Naive thymus-derived CD4-positive, alpha-beta T cell (primary cell): ENCODE measurements at places on chromosomes 12 and 14.

DNA sequence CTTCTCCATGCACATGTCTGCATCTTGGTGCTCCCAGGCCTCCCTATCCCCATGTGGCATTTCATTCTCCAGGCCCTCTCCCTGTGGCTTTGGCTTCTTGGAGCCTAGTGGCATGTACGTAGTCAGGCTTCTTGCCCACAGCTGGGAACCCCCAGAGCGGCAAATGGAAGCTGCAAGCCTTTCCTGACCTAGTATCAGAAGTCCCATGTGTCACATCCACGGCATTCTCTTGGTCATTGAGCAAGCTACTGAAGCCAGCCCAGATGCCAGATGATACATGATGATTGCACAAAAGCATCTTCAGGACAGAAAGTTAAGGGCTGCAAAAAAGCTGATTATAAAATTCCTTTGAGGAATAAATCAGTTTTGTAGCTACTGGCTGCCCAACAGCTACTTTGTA, 154.9 kb downstream of the PELI2 start:
- DNase-seq: no peak

- no peak for DNase-seq
Measured at GRCh38 chr14:95577067-95577800, 42.4 kb downstream of the GLRX5 start.

DNA sequence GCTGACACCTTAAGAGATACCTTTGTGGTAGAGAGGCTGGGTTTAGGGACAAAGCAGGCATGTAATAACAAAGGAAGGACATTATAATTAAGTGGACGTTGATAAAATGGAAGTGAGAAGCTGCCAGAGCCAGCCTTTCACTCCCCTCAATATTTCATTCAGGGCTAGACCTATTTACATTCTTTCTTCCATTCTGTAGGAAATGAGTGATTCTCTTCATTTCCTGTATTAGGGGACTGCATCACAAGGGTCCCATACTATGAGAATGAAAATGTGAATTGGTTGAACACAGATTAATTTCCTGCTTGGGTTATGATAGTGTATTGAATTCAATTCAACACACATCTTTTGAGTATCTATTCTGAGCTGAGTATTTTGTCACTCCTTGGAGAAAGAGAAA, 143.0 kb downstream of the OTOGL start:
- no peak for DNase-seq

- DNase-seq: no peak
Measured at GRCh38 chr12:31506515-31507306, 84.2 kb downstream of the DENND5B start.

- DNase-seq: no peak
Measured at GRCh38 chr14:22767323-22767589, 768 bp downstream of the OXA1L start.

GRCh38 chr12:27293463-27293862, 39.2 kb upstream of the BMAL2 start:
- DNase-seq: no peak

- DNase-seq: no peak
Measured at GRCh38 chr14:93317875-93318807, 14.7 kb downstream of the BTBD7 start.

DNA sequence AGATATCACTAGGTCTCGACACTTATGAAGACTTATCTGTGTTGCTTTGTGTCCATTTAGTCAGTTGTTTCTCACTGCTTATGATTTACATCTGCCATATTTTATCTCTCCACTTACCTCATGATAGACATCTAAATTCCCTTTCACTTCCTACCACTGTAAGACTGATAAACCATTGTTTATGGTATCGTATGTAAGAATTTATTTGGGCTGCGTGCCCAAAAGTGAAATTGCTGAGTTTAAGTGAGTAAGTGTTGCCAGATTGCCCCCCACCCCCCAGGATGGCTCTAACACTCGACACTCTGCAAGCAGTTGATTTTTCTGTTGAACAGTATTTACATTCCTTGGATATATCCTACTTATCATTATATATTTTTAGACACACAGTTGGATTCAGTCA, 69.9 kb upstream of the MON2 start:
- DNase-seq: no peak

- no peak for DNase-seq
Measured at GRCh38 chr12:47562201-47562600, 143.6 kb downstream of the RPAP3 start.

GRCh38 chr12:69389831-69390230, 30.3 kb downstream of the YEATS4 start:
- DNase-seq: no peak

GRCh38 chr12:88393017-88393767, 187.1 kb downstream of the KITLG start:
- DNase-seq: no peak

DNA sequence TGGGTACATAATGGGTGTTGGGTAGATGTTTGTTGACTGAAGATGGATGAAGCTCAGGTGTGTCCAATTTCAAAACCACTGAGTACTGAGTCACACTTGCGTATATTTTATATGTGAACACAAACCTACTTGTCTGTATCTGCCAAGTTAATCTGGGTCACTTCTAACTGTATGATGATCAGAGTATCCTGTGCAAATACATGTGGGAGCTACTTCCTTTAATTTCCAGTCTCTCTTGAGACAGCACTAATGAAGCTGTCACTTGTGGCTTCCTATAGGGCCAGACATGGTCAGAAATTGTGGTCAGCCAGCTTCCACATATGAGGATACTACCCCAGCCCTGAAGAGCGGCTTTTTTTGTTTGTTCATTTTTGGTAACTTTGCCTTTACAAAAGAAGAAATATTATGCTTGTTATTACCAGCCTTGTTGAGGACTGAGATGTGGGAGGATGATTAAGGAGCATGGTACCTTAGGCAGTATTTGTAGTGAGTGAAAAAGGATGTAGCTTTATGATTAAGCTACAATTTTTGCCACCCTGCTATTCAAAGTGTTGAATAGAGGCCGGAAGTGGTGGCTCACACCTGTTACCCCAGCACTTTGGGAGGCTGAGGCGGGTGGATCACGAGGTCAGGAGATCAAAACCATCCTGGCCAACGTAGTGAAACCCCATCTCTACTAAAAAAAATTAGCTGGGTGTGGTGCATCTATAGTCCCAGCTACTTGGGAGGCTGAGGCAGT, 32.4 kb downstream of the PLXNC1 start:
- no peak for DNase-seq

DNA sequence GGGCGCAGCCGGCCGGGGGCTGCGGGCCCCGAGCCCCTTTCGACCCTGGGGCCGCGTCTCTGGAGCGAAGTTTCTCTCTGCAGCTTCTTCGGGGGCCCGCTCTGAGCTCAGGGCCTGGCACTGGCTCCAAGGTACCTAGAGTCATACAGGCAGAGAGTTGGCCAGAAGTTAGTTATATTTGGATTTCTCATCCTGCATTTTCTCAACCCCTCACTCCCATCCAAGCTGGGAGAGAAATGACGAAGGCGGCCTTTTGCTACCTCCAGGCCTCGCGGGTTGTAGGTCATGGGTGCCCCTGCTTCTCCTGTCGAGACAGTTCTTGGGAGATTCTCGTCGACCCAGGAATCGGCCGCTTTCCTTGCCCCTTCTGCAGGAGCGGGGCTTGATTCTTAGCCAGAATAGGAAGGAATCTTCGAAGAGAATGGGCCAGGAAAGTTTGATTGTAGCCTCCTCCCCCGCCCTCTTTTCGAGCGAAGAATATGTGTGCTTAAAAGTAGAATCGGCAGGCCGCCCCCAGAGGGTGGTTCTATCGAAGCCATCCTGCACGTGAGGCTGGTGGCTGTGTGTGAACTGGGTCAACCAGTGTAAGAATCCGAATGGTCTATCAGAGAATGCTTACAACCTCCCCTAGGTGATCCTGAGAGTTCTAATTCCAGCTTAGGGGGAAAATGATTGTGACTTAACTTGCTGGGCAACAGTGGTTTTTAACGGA, 785 bp downstream of the MLEC start:
- DNase-seq: peak; percentile 12

DNA sequence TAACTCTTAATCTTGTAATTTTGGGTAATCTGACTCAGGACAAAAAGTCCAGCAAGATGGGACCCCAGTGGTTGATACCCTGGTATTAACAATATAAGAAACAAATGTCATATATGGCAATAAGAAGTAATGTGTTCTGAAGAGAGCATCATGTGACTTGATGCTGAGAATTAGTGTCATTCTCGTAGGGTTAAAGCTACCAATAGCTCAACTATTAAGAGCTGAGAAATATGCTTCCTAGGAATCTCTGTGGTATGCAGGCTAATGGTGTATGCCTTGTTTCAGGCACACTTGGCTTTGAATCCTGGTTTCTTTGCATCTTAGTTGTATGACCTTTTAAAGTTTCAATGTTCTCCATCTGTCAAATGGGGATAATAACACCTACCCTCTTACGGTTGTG, 9.1 kb downstream of the MYRFL start:
- no peak for DNase-seq

GRCh38 chr12:7120166-7120565, 8.5 kb downstream of the RBP5 start:
- DNase-seq: no peak

DNA sequence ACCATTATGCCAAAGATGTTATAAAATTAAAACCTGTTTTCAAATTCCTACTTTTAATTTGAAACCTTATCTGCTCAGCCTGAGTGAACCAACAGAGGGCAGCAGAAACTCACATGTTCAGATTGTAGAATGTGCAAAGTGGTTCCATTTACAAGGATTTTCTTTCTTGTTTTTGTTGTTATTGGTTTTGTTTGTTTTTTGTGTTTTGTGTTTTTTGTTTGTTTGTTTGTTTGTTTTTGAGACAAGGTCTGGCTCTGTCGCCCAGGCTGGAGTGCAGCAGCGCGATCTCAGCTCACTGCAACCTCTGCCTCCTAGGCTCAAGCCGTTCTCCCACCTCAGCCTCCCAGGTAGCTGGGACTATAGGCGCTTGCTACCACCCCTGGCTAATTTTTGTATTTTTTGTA, 22.8 kb upstream of the GARIN2 start:
- peak; percentile 39 for DNase-seq

- peak; percentile 98 for DNase-seq
Measured at GRCh38 chr14:102591944-102592762, at the start of gene RCOR1. RCOR1 (plus strand) TSS chr14:102592649; CDS start chr14:102592887, 238 bp downstream.

DNA sequence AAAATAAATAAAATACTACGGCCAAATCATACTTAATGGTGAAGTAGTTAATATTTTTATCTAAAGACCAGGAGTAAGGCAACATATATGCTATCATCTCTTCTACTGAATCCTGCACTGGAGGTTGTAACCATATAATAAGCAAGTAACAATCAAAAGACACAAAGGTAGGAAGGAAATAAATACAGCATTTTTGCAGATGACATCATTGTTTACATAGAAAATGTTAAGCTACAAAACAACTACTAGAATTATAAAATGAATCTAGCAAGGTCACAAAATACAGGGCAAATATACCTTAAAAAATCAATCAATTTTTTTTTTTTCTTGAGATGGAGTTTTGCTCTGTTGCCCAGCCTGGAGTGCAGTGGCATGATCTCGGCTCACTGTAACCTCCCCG, 51.6 kb upstream of the BDKRB2 start:
- DNase-seq: no peak

- DNase-seq: no peak
Measured at GRCh38 chr12:87136330-87136976, 880.3 kb upstream of the MGAT4C start.

GRCh38 chr12:58916161-58916621, 4.1 kb downstream of the LRIG3 start:
- DNase-seq: no peak

GRCh38 chr14:80669426-80669825, 272.1 kb downstream of the CEP128 start:
- DNase-seq: no peak

DNA sequence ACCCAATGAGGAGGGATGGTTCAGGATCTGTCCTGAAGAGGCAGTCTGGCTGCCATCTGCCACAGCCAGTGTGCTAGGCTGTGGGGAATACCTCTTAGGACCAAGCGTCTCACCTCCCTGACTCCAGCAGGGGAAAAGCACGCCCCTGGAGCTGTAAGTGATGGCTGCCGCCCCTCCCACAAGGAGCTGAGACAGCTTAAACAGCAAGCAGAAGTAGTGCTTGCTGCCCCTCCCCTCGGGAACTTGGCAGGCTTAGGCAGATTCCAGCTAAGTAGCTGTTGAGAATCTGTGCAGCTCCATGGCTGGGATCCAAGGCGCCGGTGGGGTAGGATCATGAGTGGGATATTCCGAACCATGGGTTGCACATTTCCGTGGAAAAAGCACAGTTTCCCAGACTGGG, 360.4 kb upstream of the MDGA2 start:
- DNase-seq: no peak

DNA sequence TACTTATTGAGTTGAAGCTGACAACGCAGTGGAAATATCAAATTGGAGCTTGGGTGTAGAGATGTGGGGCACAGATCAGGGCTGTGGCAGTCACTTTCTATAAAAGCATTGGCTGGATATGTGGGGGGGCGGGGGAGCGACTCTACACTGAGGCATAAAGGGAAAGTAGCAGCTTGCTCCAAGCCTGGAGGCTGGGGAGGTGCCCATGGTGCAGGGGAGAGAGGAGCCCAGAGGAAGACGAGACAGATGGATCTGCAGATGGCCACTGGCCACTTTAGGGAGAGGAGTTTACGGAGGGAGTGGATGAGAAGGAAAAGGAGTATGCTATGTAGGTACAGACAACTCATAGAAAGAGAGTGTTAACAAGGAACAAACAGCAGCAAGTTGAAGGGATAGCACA, 13.5 kb upstream of the NGB start:
- DNase-seq: no peak
